Islet precursor cell (in vitro differentiated cells): ENCODE measurements at places on chromosomes 3 and 15.

- DNase-seq = no peak
These were observed 247.8 kb upstream of the ALCAM start for GRCh38 chr3:105118905-105119304.

DNA sequence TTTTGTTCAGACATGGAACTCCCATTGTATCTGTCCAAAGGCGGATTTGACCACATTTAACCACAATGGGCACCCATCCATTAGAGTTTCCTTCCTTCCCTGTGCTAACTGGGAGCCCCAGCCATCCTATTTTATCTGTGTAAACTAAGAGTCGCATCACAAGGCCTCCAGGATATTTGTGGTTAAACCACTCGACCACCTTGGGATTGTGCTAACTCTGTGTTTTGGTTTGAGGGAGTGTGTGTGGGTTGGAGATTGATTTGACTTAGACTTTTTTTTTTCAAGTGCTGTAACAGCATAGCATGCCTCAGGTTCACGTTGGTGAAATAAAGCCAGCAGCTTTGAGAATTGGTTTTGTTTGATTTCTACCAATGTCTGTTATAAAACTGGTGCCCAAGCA is 100.4 kb upstream of the TP63 start:
- peak; percentile 67 for DNase-seq

- DNase-seq = no peak
These were observed 67.8 kb upstream of the ICE2 start for GRCh38 chr15:60546744-60547143.

DNA sequence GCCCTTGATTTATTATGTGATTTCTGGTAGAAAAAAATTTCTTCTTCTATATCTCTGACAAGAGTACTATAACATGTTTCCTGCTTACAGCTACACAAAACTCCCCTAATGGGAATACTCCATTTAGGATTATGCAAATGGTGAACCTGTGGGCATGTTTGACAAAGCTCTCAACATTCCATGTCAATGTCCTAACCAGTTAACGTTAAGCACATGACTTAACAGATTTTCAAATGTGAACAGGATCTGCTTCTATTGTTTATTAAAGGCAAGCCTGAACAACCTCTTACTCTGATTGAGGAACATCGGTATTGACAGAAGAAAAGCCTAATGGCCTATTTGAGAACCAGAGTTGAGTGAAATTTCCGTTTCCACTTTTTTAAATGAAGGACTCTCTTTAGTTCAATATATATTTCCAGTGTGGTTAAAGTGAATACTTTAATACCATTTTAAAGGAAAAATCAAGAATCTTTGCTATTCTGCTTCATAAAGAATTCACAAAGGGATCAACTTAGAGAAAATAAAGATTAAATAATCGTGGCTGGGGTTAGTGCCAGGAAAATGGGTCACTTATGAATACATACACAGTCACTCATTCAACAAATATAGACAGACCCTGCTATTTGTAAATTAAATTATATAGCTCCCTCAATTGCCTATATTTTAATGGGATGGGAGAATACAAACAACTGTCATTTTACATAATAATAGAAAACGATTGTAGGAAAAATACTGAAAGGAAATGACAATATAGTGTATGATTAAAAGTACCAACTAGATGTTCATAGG is 300.3 kb upstream of the CBLB start:
- no peak for DNase-seq

DNA sequence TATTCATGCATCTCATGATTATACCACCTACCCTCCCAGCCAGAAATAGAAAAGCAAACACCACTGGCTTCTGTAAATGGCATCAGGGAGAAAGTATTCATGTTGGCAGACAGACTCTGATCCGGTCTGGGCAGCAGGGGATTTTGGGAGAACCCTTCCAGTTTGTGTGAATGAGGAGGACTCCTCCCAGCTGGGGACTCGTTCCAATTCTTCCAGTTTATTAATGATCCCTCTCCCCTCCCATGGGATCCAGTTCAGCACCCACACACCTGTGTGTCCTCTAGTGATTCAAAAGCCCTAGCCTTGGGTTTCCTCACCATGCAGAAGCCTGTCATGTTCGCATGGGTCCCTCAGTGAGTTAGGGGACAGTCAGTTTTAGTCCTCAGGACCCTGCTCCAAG is 110.9 kb downstream of the IQSEC1 start:
- DNase-seq = no peak
